ENCODE measurements at places on chromosomes 1 and 21. TPM values are rescaled to one million over a fixed set of nuclear protein-coding genes. Genes with fewer than 3 reads are reported as not detected.
A peak's percentile ranks its signal among the peaks of the same experiment; 100 is the strongest.

MATN1 gene
- total RNA-seq: 0.93 TPM

- no peak for DNase-seq
- H3K27me3 ChIP-seq: no peaks in the 10 kb centered on the region
- no peak overlapping the region for H3K4me3 ChIP-seq
- H3K27ac ChIP-seq: no peak overlapping the region
Observed at GRCh38 chr1:9451081-9451480, 88.2 kb upstream of the SLC25A33 start.

DNA sequence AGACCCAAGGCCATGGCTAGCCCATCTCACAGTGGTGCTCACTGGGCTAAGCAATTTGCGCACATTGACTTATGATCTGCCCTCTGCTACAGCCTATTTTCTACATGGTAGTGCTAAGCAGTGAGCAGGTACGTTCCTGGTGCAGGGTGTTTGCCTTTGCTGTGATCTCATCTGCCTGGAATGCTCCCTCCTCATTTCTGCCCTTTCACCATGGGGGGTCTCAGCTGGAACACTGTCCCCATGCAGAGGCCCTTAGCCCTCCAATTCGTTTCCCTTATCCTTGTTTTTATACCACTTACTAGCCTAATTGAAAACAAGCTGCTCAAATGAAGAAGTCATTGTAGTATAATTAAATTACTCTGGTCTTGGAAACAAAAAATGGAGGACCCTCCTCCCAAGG lies 2.0 kb upstream of the B3GALT5 start:
- H3K4me3 ChIP-seq: no peak overlapping the region
- no peak for DNase-seq
- no peaks in the 10 kb centered on the region for H3K36me3 ChIP-seq
- H3K27ac ChIP-seq: no peak overlapping the region
- peaks cover 26% of the 10 kb centered on the region for H3K27me3 ChIP-seq

PRRX1 gene
- not detected for total RNA-seq

MCOLN2 gene
- total RNA-seq: 60.1 TPM

SV2A gene
- 0.07 TPM for total RNA-seq

GRCh38 chr21:31967334-31967733 lies 94.5 kb downstream of the HUNK start:
- H3K27ac ChIP-seq: no peak overlapping the region
- no peaks in the 10 kb centered on the region for H3K36me3 ChIP-seq
- no peaks in the 10 kb centered on the region for H3K4me1 ChIP-seq
- no peak for DNase-seq
- H3K27me3 ChIP-seq: peaks cover 2% of the 10 kb centered on the region

DNA sequence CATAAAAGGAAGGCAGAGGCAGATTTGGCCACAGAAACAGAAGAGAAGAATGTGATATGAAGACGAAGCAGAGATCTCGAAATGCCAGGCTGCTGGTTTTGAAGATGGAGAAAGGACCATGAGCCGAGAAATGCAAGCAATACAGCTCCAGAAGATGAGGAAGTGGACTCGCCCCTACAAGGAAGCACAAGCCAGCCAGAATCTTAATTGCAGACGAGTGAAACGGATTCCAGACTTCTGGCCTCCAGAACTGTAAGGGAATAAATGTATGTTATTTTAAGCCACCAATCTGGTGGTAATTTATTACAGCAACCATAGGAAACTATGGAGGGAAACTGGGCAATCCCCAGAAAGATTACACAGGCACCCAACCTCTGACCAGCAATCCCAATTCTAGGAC lies 24.1 kb downstream of the TARBP1 start:
- no peaks in the 10 kb centered on the region for H3K27me3 ChIP-seq
- no peak overlapping the region for H3K4me3 ChIP-seq
- H3K27ac ChIP-seq: no peak overlapping the region

RNF187 gene
- total RNA-seq: 73.0 TPM

GRCh38 chr1:110341872-110342331 lies 2.7 kb downstream of the RBM15 start:
- no peak for DNase-seq
- H3K27me3 ChIP-seq: no peaks in the 10 kb centered on the region
- H3K4me3 ChIP-seq: no peak overlapping the region
- no peak overlapping the region for H3K27ac ChIP-seq
- peaks cover 70% of the 10 kb centered on the region for H3K4me1 ChIP-seq

- no peaks in the 10 kb centered on the region for H3K36me3 ChIP-seq
- H3K27me3 ChIP-seq: no peaks in the 10 kb centered on the region
- H3K4me3 ChIP-seq: no peak overlapping the region
- no peak overlapping the region for H3K27ac ChIP-seq
- peak; percentile 49 for DNase-seq
Observed at GRCh38 chr1:17494114-17494729, 45.3 kb upstream of the ARHGEF10L start.

RASSF5 gene
- 114 TPM for total RNA-seq

ASAP3 gene
- total RNA-seq: 3.1 TPM

DNA sequence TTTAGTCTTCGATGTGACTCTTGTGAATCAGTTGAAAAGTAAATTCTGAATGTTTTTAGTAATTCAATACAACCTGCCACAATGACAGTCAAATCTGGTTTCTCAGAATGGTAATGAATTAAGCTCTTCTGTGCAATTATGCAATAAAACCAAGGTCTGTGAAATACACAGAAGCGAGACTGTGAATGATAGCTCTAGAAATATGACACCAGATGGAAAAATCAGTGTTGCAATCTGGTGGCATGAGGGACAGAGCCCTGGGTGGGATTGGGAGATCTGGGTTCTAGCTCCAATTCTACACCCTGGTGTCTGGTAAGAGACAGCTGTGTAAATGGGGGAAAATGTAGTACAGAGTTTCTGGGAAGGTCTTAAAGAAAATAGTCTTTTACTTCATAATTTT lies 586.4 kb upstream of the ZRANB2 start:
- H3K27ac ChIP-seq: no peak overlapping the region
- no peak for DNase-seq
- no peaks in the 10 kb centered on the region for H3K27me3 ChIP-seq
- no peak overlapping the region for H3K4me3 ChIP-seq
- no peaks in the 10 kb centered on the region for H3K36me3 ChIP-seq

GRCh38 chr1:14585728-14586127 lies 12.8 kb upstream of the KAZN start:
- H3K27ac ChIP-seq: no peak overlapping the region
- H3K4me3 ChIP-seq: no peak overlapping the region
- H3K4me1 ChIP-seq: no peaks in the 10 kb centered on the region
- DNase-seq: no peak
- peaks cover 4% of the 10 kb centered on the region for H3K27me3 ChIP-seq

GABRD gene
- total RNA-seq: not detected

HCRTR1 gene
- total RNA-seq: not detected

DNA sequence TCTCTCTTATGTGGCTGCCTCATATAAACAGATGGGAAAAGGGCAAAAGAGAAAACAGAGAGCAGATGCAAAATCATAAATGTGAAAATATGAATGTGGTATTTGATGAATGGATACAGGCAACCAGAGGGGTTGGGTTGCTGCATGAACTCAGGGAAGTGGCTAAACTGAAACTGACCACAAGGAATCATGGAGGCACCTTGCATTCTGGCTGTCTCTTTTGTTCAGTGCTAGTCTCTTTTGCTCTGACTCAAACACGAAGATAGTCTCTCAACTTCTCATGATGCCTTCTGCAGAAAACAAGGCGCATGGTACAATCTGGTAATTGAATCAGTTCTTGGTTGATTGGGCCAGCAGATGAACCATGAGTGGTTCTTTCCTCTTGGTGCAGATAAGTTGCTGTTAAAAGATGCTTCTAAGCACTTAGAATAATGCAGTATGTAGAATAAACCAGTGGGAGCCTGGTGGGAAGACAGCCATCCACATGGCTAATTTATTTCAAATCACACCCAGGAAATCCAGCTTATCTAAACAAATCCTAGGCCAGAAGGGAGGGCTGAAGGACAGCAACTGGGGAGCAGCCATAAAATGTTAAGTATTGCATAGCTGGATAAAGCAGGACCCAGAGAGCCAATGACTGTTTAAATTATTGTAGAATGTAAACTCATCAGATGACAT lies 64.2 kb downstream of the HLX start:
- no peak overlapping the region for H3K27ac ChIP-seq
- H3K27me3 ChIP-seq: peaks cover 2% of the 10 kb centered on the region
- no peak overlapping the region for H3K4me3 ChIP-seq
- peaks cover 8% of the 10 kb centered on the region for H3K4me1 ChIP-seq

- H3K27ac ChIP-seq: no peak overlapping the region
- H3K4me3 ChIP-seq: peak overlapping the region; percentile 1
- no peak for DNase-seq
- no peaks in the 10 kb centered on the region for H3K27me3 ChIP-seq
Observed at GRCh38 chr1:24412408-24412807, 1.2 kb downstream of the STPG1 start.
